A549 treated with Mapracorat at 1 μM for 4 hours (cell line): ENCODE measurements at places on chromosomes 13 and 19. TPM values are rescaled to one million over a fixed set of nuclear protein-coding genes. Genes with fewer than 3 reads are reported as not detected.

Gene ICAM3
- total RNA-seq = 5.4 to 10.2 TPM (median 8.5 TPM) in 5 replicates

Gene CGB3
- 0.64 TPM in 1 of 5 replicates, not detected in the others for total RNA-seq

Gene ZNF865
- total RNA-seq = 6.9 to 12.2 TPM (median 11.8 TPM) in 5 replicates

Gene KIR2DL1
- not detected in 5 replicates for total RNA-seq

Gene ATP5F1D
- total RNA-seq = 76.6 to 174 TPM (median 172 TPM) in 5 replicates

Gene SLC17A7
- 0.44 to 0.71 TPM (median 0.55 TPM) in 5 replicates for total RNA-seq

Gene TLE6
- total RNA-seq = 4.1 to 6.6 TPM (median 5.0 TPM) in 5 replicates

Gene ATXN8OS
- total RNA-seq = not detected in 5 replicates

Gene ZNF91
- total RNA-seq = 0.07 to 0.30 TPM (median 0.18 TPM) in 5 replicates

Gene SEMA6B
- total RNA-seq = 4.5 to 6.8 TPM (median 5.9 TPM) in 5 replicates

Gene APLP1
- total RNA-seq = 73.4 to 99.4 TPM (median 94.1 TPM) in 5 replicates

Gene C1QTNF9B
- total RNA-seq = not detected in 5 replicates

Gene PRR19
- 2.8 to 4.4 TPM (median 3.8 TPM) in 5 replicates for total RNA-seq

Gene CATSPERD
- not detected in 5 replicates for total RNA-seq

Gene KLF1
- total RNA-seq = 0.10 TPM in 1 of 5 replicates, not detected in the others

Gene AZU1
- total RNA-seq = 0.07 to 0.28 TPM (median 0.20 TPM) in 5 replicates

Gene MIA
- total RNA-seq = not detected in 5 replicates

Gene IFNL1
- total RNA-seq = 0.39 TPM in 1 of 5 replicates, not detected in the others

Gene ZNF766
- total RNA-seq = 7.5 to 11.5 TPM (median 9.5 TPM) in 5 replicates

Gene CDX2
- total RNA-seq = 0.57 to 1.4 TPM (median 0.60 TPM) in 5 replicates

Gene RNF113B
- total RNA-seq = not detected in 5 replicates

Gene MIR17HG
- 0.61 to 1.5 TPM (median 1.2 TPM) in 5 replicates for total RNA-seq

Gene KLK3
- total RNA-seq = not detected in 5 replicates

Gene LRRC63
- 0.07 TPM in 1 of 5 replicates, not detected in the others for total RNA-seq

Gene SDHAF1
- total RNA-seq = 28.4 to 51.5 TPM (median 47.8 TPM) in 5 replicates

Gene MBD3L3
- total RNA-seq = not detected in 5 replicates

Gene CYP4F8
- not detected in 5 replicates for total RNA-seq

Gene HTR2A
- total RNA-seq = not detected in 5 replicates

Gene ZNF420
- 3.8 to 5.6 TPM (median 4.3 TPM) in 5 replicates for total RNA-seq

Gene CD209
- total RNA-seq = not detected in 5 replicates

Gene FARP1
- 12.9 to 17.2 TPM (median 15.3 TPM) in 5 replicates for total RNA-seq

Gene FGF21
- not detected in 5 replicates for total RNA-seq

Gene ZNF460
- 0.81 to 1.2 TPM (median 1.1 TPM) in 5 replicates for total RNA-seq

Gene C19orf38
- 0.14 to 0.30 TPM (median 0.15 TPM) in 3 of 5 replicates, not detected in the others for total RNA-seq

Gene LGALS4
- total RNA-seq = 0.41 to 0.74 TPM (median 0.63 TPM) in 5 replicates

Gene SMIM24
- 0.26 to 1.0 TPM (median 0.50 TPM) in 5 replicates for total RNA-seq

Gene TMEM161A
- total RNA-seq = 19.3 to 29.0 TPM (median 26.1 TPM) in 5 replicates

Gene ZNF677
- total RNA-seq = not detected in 5 replicates

Gene SYNE4
- 0.11 to 0.28 TPM (median 0.15 TPM) in 5 replicates for total RNA-seq

Gene ELSPBP1
- total RNA-seq = not detected in 5 replicates

Gene KDELR1
- total RNA-seq = 356 to 429 TPM (median 400 TPM) in 5 replicates

Gene KLK1
- 0.20 to 0.21 TPM (median 0.20 TPM) in 3 of 5 replicates, not detected in the others for total RNA-seq

Gene HCST
- 0.30 to 0.45 TPM (median 0.35 TPM) in 5 replicates for total RNA-seq

Gene C13orf46
- total RNA-seq = 0.13 to 0.26 TPM (median 0.20 TPM) in 5 replicates

Gene JAK3
- 0.18 to 0.41 TPM (median 0.29 TPM) in 5 replicates for total RNA-seq

Gene CLDN10
- total RNA-seq = 0.15 to 0.34 TPM (median 0.26 TPM) in 5 replicates

Gene MEIOSIN
- 0.06 to 0.08 TPM (median 0.07 TPM) in 4 of 5 replicates, not detected in the other for total RNA-seq

Gene TPP2
- 13.0 to 17.5 TPM (median 15.5 TPM) in 5 replicates for total RNA-seq

Gene PSPN
- 0.49 to 1.4 TPM (median 0.70 TPM) in 5 replicates for total RNA-seq

Gene PRODH2
- 0.16 to 0.53 TPM (median 0.34 TPM) in 5 replicates for total RNA-seq
